ENCODE measurements at places on chromosomes 4 and X. TPM values are rescaled to one million over a fixed set of nuclear protein-coding genes. Genes with fewer than 3 reads are reported as not detected.

GRCh38 chr4:142356801-142357200 is 489.3 kb downstream of the INPP4B start:
- no peak for DNase-seq

DNA sequence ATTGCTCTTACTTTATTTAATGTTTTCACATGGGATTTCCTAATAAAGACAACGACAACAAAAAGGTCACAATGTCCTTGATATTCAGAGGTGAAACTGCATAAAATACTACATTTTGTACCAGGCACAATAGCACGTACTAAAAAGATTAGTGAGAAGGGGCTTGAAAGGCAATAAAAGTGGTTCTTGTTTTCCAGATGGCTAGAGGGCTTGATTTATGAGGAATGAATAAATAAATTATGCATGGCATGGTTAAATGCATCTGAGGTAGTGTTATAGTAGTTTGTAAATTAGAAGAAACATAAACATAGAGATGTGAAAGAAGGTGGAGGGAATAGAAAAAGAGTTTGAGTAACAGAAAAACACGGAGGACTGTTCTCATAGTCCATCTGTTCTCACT is 123.4 kb downstream of the CLCN5 start:
- no peak for DNase-seq

DNA sequence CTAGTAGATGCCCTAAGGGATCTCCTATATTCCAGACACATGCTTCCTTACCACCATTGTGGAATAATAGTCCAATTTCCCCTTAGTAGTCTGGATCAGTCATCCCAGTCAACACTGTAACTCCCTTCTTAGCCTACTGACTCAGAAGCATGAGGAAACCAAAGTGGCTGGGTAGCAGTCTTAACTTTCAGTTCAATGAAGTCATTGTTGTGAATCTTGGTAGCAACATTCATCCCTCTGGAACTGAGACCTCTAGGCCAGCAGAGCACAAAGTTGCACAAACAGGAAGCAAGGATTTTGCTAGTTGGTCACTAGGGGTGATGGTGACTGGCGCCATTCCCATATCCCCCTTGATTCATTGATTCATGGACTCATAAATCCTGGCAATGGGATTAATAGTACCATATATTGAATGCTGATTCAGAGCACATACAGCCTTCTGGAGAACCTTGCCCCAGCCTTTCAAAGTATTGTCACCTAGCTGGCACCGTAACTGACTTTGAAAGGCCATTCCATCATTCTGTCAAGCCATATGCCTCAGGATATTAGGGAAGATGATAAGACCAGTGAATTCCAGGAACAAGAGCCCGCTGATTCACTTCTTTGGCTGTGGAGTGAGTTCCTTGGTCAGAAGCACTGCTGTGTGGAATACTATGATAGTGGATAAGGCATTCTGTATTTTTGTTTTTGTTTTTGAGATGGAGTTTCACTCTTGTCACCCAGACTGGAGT is 19.7 kb upstream of the GPAT3 start:
- DNase-seq = no peak

- no peak for DNase-seq
Observed at GRCh38 chrX:15356444-15356843, 21.1 kb upstream of the PIGA start.

- DNase-seq = no peak
Observed at GRCh38 chr4:11328401-11328800, 100.3 kb downstream of the HS3ST1 start.

DNA sequence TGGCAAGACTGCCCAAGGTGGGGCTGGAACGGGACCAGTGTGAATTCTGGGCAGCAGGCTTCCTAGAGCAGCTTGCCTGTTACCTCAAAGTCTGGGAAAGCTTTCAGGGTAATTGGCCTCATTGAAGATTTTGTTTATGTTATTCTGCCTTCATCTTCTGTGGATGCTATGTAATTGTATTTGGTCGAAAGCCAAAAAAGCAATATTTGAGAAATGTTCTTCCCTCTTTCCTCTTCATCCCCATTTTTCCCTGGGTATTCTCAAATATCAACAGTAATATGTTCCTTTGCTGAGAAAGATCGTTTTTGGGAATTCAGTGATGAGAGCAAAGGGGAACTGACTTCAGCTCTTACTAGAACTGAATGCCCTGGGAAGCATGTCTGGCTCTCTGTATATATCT is 12.9 kb downstream of the TMEM131L start:
- no peak for DNase-seq

- no peak for DNase-seq
Observed at GRCh38 chr4:57981123-57981522, 870.9 kb upstream of the IGFBP7 start.

GRCh38 chrX:40792433-40792832 is 57.1 kb upstream of the MED14 start:
- no peak for DNase-seq

- no peak for DNase-seq
Observed at GRCh38 chrX:1306909-1307625, 29.5 kb upstream of the IL3RA start.

GRCh38 chr4:98170035-98170434 is 26.8 kb upstream of the STPG2 start:
- DNase-seq = peak; percentile 16

DNA sequence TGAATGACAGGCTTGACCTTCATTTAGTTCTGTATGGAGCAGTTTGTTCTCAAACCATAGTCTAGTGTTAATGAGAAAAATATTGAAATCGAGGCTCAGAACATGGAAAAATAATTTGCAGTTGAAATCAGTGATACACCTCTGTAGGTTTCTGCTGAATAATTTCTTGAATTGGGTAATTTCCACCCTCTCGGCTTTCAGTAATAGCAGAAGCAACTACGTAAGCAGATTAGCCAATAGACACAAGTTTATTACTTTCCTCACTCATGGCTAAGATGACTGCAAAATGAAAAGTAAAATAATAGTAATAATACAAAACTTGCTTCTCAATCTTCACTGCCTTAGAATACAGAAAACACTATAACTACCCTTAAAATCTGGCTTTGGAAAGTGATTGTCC is 46.0 kb downstream of the USP38 start:
- DNase-seq = no peak

NAA10 gene
- 106 TPM for polyA plus RNA-seq

AFM gene
- not detected for polyA plus RNA-seq

JAKMIP1 gene
- 29.7 TPM for polyA plus RNA-seq

DUSP21 gene
- polyA plus RNA-seq = not detected

OTUD6A gene
- polyA plus RNA-seq = not detected
